Bronchus fibroblast of lung (primary cell): ENCODE measurements at places on chromosomes 16 and 17. TPM values are rescaled to one million over a fixed set of nuclear protein-coding genes. Genes with fewer than 3 reads are reported as not detected.

LPCAT2 gene
- total RNA-seq: 2.2 and 2.4 TPM in 2 replicates

CRYBA1 gene
- not detected in 2 replicates for total RNA-seq

SLC2A4 gene
- total RNA-seq: 0.15 and 1.0 TPM in 2 replicates

TPSD1 gene
- total RNA-seq: not detected in 2 replicates

HAP1 gene
- total RNA-seq: under 0.01 TPM in 1 of 2 replicates, not detected in the other

SPATA32 gene
- total RNA-seq: not detected in 2 replicates

ALOXE3 gene
- total RNA-seq: under 0.01 TPM in 1 of 2 replicates, not detected in the other

C17orf78 gene
- total RNA-seq: not detected in 2 replicates

TNFRSF17 gene
- total RNA-seq: not detected in 2 replicates

SDR42E2 gene
- not detected in 2 replicates for total RNA-seq

GJC1 gene
- 15.5 and 18.3 TPM in 2 replicates for total RNA-seq

TPPP3 gene
- total RNA-seq: 0.15 and 0.34 TPM in 2 replicates
